Upper lobe of right lung (tissue), 1 donor: ENCODE measurements at places on chromosomes 5 and 9. TPM values are rescaled to one million over a fixed set of nuclear protein-coding genes. Genes with fewer than 3 reads are reported as not detected.
A peak's percentile ranks its signal among the peaks of the same experiment; 100 is the strongest.

DNA sequence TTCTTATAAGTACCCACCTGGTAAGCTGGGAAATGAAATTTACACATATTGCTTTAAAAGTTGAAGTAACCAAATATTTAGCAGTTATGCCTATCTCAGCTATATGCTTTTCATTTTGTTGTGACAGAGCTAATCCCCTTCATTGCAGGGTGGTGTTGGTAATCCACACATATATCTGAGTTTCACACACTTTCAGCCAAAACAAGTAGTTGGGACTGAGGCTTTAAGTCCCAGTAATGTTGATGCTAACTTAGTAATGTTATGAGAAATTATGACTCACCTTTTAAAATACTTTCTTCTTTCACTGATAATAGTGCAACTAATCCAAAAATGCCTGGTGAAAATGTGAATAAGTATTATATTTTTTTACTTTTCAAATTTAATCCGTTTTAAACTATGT, 19.2 kb upstream of the RICTOR start:
- DNase-seq: no peak

DNA sequence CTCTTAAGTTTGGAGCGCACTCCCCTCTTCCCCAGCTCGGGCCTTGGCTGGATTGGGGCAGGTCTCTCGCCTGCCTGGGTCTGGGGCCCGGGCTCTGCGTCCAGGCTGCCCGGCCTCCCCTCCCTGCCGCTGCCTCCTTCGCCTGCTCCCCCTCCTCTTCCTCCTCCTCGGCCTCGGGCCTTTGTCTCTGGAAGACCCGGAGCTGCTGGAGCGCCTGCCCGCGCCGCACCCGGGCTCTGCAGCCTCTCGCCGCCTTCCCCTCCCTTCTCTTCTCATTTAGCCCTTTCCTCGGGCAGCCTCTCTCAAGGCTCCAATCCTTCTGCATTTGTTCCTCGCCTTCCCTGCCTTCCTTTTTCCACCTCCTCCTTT, 218.5 kb downstream of the C9orf50 start:
- DNase-seq: no peak

DNA sequence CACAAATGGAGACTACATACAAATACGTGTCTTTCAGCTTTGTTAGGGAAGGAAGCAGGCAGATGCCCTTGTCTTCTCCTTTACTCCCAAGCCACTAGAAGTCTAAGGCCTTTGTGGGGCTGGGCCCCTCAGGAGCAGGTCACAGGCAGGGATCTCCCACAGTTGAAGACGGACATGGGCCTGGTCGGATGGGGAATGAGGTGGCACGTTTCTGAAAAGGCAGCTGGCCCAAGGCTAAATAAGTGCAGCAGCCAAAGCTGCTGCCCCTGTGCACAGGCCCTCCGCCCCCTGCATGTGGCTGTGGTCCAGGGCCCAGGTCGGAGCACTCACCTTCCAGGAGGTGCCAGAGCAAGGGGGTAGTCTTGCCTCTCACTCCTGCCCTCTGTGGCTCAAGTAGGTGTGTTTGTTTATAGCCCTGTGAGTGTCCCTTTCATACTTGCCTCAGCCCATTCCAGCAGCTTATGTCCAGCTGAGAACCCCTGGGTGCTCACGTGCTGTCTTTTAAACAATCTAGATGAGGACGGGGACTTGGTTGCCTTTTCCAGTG, 1.8 kb downstream of the SQSTM1 start:
- no peak for DNase-seq

DNA sequence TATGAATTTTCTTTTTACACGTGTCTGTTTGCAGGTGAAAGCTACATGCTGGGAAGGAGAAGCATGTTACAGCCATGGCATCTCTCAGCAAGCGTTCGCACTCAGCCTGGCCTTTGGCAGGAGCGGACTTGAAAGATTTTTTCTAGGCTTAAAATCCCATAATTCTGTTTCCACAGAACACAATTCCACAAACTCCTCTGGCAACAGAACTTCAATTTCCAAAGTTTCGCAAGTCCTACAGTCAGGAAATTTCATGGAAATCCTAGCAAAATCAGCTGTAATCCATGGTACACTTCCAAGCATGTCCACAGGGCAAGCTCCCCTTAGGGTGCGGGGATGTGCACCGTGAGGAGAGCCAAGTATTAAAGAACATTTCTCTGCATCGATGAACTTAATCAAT, 35.9 kb downstream of the SUB1 start:
- DNase-seq: no peak

GRCh38 chr5:150457121-150457520, 7.6 kb upstream of the RPS14 start:
- DNase-seq: no peak

GRCh38 chr5:176732736-176733405, 77.5 kb upstream of the UNC5A start:
- peak; percentile 43 for DNase-seq

- no peak for DNase-seq
These were observed 160.8 kb upstream of the CDKN2B start for GRCh38 chr9:22169727-22170503.

DNA sequence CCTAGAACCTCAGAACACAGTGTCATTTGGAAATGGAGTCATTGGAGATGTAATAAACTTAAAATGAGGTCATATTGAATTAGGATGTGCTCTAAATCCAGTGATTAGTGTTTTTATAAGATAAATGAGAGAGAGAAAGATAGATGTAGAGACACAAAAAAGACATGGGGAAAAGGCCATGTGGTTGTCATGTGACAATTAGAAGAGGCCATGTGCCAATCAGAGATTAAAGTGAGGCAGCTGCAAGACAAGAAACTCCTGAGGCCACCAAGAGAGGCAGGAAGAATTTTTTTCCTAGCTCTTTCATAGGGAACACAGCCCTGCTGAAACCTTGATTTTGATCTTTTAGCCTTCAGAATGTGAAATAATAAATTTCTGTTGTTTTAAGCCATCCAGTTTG, 1307.2 kb downstream of the PTPRD start:
- DNase-seq: no peak

DNA sequence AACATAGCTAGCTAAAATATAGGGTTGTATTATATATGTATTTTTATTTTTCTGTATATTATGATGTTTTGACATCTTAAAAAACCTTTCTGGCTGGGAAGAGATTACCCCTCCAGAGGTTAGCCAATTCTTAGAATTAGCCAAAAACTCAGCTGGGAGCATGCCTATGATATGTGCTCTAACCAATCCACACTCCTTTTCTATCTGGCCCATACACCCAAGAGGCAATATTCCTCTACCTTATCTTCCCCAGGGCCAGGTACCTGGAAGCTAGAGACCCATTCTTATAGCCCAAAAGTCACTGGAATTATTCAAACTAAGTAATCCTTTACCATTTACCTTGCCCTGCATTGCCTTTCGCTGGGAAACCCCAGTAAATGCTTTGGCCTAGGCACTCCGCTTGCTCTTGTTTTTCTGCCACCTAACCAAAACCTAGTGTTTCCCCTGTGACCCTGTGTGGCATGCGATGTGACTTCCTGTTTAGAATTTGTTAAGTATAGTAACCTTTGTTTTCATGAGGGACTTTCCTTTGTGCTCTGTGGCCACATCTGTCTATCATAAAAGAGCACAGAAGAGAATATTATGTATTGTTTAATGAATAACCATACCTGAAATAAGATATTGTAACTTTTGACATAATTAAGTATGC, 37.4 kb downstream of the CSNK1G3 start:
- DNase-seq: no peak

DNA sequence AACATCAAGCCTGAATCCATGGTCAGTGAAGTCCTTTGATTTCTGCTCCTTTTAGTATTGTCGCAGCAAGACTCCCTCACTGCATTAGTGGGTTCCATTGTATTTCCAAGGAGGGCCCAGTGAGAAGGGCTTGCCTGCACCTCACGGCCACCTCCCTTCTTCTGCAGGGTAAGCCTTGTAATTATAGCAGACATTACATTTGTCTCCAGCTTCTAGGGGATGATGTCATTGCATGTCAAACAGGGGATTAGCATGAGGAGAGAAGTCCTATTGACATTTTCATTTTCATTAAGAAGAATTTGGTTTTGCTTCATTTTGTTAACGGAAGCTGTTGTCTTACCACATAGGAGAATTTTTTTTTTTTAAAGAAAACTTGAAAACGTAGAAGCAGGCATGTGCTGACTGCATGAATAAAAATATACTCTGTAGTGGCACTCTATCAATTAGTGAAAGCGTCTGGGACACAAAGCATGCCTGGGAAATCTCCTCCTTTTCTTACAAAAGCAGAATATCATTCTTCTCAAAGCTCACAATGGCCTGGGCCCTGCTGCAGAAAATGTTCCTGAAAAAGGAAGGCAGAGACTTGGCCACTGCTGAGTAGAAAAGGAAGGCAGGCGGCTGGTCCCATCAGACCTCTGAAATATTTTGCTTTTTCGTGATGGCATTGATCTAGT, 27.1 kb downstream of the MAP1B start:
- no peak for DNase-seq

GRCh38 chr9:78001946-78002731, 29.5 kb downstream of the GNAQ start:
- no peak for DNase-seq

DNA sequence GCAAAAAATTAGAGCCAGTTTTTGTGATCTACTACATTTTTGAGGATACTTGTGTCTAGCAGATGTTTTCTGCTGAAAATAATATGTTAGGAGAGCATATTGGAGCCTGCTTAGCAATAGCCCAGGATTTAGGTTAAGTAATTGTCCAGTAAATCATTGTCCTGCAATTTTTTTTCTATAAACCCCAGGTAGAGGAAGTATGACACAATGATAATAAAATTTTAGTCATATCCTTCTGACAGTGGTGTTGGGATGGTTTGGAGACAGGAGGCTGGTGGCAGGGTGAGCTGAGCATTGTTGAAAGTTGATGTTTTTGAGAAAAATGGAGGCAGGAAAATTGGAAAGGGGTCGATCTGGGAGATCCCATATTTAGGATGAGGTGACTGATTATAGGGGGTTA, 3.5 kb downstream of the SNCAIP start:
- no peak for DNase-seq

GRCh38 chr9:10479172-10479571, 133.6 kb downstream of the PTPRD start:
- no peak for DNase-seq

- DNase-seq: no peak
These were observed 71.7 kb upstream of the WWC1 start for GRCh38 chr5:168219515-168220410.

FYB1 gene
- 45.0 TPM for total RNA-seq

GLE1 gene
- 21.8 TPM for total RNA-seq

FOXI1 gene
- total RNA-seq: not detected

PROB1 gene
- total RNA-seq: 1.9 TPM

LAMC3 gene
- 28.5 TPM for total RNA-seq

SV2C gene
- total RNA-seq: 0.32 TPM

SPINK7 gene
- not detected for total RNA-seq

PHF24 gene
- 0.23 TPM for total RNA-seq

PCDHB6 gene
- 0.75 TPM for total RNA-seq

SLC34A1 gene
- not detected for total RNA-seq
